Muscle of arm (tissue), 14 donors: ENCODE measurements at places on chromosomes 11 and 22. TPM values are rescaled to one million over a fixed set of nuclear protein-coding genes. Genes with fewer than 3 reads are reported as not detected.

The TMA7B gene
- not detected for polyA plus RNA-seq

DNA sequence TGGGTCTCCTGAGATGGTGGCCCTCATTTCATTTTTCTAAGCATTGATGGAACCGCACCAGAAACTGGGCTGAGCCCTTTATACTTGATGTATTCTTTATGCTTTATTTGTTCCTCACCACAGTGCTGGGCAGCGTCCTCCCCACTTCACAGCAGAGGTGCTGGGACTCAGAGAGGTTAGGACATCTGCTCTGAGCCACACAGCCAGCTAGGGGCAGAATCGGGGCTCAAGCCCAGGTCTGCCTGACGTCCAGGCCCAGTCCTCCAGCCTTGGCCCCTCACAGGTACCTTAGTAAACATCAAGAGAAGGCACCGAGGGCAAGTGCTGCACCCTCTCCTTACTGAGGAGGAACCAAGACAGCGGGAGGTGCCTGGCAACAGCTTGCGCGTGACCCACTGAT, 20.2 kb upstream of the SHISAL1 start:
- no peak for DNase-seq

DNA sequence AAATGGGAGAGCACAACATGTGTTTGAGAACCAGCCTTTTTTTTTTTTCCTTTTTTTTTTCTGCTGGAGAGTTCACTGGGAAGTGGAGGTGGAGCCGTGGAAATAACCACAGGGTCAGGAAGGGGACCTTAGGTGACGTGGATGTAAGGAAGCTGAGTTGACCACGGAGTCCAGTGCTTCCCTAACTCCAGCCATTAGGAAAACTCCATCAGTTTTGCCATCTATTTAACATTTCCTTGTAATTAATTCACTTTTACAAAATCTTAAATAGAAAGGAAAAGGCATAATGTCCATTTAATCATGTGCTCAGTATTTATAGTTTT, 2.0 kb upstream of the CDK2AP2 start:
- no peak for DNase-seq

DNA sequence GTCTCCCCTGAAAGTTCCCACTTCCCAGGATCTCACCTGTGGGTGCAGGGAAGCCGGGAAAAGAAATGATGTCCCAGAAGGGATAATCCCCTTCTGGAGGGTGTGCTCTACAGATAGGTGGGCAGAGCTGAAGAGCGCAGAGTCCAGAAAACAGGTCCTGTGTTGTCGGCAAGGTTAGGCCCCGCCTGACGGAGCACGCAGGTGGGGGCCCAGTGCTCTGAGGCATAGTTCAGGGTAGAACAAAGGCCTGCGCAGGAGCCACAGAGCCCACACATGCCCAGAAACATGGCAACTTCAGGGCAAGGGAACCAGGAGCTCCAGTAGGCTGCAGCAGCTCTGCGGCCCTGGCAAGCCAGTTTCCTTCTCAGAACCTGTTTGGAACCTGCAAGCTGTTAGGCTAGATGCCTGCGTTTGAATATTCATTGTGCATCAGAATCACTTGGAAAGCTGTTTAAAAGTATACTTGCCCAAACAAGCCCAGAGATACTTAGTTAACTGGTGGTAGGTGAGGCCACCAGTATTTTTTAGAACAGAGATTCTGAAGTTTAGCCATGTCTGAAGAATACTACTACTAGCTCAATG, 386.6 kb downstream of the BUD13 start:
- DNase-seq: no peak

DNA sequence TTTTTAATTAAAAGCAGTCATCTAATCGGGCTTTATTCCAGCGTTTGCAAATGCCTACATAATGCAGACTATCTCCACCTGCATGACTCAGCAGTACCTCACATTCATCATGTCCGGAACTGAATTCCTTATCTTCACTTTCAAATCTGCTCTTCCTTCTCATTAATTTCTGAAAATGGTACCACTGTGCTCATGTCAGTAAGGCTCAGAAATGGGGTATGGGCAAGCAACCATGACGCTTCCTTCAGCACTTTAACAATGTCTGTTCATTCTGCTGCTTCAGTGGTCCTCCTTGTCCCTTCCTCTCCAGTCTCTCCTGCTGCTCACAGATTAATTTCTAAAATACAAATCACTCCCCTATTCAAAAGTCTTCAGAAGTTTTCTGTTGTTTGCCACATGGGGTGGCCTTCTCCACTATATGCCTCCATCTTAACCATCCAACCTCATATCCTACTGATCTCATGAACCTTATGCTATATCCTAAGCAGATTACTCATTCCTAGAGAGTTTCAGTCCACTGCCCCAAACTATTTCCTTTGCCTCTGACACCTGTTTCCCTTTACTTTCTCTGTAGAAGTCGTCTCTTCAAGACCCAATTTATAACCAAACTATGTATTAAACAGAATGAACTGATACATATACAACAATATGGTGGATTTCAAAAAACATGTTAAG, 7.0 kb downstream of the GTF2H1 start:
- no peak for DNase-seq

DNA sequence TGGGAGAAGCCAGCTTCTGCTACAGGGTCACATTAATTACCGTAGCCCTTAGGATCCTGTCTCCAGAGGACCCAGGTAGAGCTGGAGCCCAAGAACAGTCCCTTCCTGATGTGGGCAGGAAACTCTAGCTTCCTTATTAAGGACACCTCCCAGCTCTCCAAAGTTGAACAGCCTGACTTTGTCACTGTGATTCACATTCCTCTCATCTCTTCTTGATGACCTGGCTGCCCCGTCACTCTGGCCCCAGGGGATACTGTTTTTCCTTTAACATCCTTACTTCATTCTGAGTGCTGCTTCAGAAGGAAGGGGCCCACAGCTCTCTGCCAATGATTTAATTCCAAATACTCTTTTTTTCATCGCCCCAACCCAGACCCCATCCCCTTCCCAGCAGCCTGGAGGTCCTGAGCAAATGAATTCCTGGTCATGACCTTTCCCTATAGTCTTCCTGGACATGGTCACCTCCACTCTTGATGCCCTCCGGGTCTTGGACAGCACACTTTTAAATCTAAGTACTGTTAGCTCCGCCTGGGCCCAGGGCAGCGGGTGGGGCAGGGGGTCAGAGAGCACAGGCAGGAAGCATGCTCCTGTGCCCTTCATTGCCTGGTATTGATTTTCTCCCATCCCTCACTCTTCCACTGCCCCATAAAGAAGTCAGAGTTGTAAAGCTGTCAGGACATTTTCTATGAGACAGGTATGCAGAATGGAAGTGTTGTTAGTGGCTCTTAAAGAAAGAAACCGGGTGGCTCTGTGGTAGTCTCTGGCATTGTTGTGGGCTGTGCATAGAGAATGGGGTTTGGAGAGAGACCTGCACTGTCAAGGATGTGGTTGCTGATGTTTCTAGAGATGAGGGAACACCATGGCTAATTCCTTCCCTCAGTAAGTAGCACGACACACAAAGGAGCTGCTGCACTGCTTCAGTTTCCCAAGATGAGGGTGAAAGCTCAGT, 22.3 kb upstream of the SPON1 start:
- DNase-seq: no peak
